ENCODE measurements at places on chromosomes 7 and 10.

DNA sequence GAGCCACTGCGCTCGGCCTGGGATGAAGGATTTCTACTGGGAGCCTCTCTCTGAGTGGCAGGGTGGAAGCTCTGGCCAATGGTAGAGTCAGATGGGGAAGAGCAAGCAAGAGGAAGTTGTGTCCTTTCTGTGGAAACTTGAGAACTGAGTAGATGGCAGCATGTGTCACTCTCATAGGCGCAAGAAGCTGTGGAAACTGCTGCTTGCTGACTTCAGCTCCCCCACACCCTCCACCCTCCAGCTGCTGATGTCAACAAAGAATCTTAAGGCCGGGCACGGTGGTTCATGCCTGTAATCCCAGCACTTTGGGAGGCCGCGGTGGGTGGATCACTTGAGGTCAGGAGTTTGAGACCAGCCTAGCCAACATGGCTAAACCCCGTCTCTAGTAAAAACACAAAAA is 39.8 kb upstream of the SRGN start:
- DNase-seq: peak; percentile 44

DNA sequence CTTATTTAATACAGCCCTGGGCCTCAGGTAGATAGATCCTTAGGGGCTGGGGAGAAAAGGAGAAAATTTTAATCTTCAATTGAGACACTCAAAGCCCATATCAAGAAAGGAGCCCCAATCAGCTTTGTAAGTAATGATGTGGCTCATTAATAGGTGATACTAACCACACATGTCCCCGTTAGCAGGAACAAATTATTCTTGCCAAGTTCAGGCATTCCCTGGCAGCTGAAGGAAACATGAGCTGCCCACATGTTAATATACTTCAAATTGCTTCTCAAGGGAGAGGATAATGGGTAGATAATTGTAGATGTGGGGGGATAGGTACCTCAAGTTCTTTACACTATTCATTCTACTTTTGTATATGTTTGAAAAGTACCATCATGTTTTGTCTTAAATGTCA is 14.5 kb downstream of the IFIT5 start:
- no peak for DNase-seq

DNA sequence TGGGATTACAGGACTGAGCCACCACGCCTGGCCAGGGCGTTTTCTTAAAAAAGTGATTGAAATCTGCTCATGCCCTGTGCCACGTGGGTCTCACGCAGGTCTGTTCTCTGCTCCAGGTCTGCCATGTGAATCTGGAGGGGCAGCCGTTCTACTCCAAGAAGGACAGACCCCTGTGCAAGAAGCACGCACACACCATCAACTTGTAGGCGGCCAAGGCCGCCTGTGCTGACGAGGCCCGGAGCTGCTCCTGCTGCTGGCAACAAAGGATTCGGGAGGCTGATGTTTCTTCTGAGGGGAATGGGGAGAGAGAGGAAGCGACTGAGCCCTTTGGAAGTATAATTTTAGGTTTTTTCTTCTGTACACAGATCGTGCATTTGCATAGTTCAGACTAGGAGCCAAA is 23.6 kb upstream of the BMPR1A start:
- no peak for DNase-seq

GRCh38 chr10:101818872-101819633 is 809 bp upstream of the OGA start:
- DNase-seq: no peak

GRCh38 chr10:33612116-33612515 is 277.6 kb upstream of the NRP1 start:
- DNase-seq: no peak

GRCh38 chr10:62072901-62073300 is 171.4 kb downstream of the ARID5B start:
- DNase-seq: no peak

DNA sequence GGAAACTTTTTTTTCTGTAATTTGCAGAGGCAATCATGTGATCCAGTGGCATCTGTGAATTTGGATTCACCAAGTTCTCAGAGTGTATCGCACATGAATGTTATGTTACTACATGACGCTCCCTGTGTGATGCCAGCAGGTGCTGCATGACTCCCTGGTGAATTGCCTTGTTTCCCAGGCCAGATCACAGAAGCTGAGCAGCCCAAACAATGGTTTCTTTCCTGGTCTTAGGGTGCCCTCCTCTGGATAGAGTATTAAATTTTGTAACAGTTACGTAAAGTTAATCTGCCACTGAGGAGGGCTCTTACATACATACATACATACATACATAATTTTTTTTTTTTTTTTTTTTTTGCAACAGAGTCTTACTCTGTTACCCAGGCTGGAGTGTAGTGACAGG is 3.6 kb downstream of the ZSCAN21 start:
- DNase-seq: no peak

DNA sequence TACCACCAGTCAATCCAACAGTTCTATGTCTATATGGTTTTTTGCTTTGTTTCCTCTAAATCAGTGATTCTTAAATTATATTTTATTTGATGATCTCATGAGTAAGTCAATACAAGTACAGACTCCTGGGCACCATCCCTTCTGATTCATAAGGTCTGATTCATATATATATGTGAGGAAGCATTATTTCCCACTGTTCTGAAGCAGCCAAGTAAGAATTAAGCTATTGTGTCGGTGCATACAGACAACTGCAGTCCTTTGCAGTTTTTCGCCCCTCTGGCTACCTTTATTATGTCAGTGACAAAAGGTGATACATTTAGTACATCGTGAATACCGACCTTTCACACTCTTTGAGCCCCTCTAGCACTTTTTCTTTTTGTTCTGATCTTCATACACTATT is 1079.6 kb upstream of the C7orf33 start:
- DNase-seq: no peak

DNA sequence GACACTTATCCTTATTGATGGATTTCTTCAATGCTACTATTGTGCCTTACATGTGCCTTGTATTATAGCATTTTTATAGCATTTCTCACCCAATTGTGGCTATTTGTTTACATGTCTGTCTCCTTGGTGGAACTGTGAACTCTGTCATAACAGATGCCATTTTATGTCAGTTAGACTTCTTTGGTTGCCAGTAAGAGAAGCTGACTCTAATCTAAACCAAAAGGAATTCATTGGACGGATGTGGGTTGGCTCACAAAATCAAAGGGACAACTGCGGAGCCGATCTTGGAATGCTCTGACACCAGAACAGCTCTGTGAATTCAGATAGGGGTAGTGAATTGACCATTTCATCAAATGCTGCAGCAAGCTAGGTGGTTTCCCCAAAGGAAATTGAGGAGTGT is 15.0 kb downstream of the GARIN1A start:
- no peak for DNase-seq

- no peak for DNase-seq
Measured at GRCh38 chr10:128664729-128665128, 538.5 kb upstream of the MKI67 start.

DNA sequence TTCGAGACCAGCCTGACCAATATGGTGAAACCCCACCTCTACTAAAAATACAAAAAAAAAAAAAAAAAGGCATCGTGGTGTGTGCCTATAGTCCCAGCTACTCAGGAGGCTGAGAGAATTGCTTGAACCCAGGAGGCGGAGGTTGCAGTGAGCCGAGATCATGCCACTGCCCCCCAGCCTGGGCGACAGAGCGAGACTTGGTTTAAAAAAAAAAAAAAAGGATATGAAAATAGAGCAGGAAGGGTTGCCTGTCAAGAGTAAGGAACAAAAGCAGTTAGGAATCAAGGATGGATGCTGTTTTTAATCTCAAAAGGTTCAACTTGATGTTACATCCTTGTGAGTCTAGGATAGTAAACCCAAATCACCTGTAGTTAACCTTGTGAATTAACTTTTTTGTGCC is 11.8 kb upstream of the ASCC1 start:
- no peak for DNase-seq

- no peak for DNase-seq
Measured at GRCh38 chr7:98472521-98472954, 71.6 kb upstream of the BAIAP2L1 start.

- no peak for DNase-seq
Measured at GRCh38 chr7:136868496-136869000, at the start of gene CHRM2. Gene CHRM2, plus strand, starts transcription at chr7:136868652. Its CDS starts 146,214 bp downstream, at chr7:137014866.
